ENCODE measurements at places on chromosomes 3 and 15.

- DNase-seq: no peak
Measured at GRCh38 chr15:47756872-47757271, 39.6 kb downstream of the SEMA6D start.

DNA sequence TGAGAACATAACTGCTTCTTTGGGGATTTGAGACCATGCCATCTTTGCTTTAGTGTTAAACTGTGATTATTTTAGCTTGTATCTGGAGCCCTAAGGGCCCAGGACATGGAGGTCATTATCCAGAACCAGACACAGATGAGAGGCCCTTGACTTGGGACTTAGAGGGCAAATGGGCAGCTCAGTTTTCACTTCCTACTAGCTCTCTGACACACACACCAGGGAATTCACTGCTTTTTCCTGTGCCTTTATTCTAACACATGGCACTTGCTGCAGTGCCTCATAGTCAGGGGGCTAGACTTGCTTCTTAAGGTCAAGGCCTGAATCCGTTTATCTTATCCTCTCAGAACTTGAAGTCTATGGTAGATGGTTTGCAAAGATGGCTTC lies 33.3 kb downstream of the AMOTL2 start:
- no peak for DNase-seq

DNA sequence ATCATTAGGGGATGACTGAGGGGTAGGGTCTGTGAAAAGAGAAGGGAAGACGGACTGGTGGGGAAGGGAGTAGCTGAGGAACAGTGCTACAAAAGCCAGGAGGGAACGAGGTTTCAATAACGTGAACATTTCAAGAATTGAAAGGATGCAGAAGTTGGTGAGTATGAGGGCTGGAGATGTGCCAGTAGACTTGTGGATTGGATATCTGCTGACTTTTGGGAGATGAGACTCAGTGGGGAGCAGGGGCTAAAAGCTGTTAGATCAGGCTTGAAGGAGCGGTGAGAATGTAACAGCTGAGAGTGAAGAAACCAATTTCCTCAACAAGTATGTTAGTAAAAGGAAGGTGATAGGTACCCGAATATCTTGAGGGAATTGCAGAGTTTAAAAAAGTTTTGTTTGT lies 65.2 kb downstream of the GTPBP8 start:
- DNase-seq: no peak

GRCh38 chr15:98954411-98954810 lies 53.2 kb downstream of the PGPEP1L start:
- no peak for DNase-seq

- no peak for DNase-seq
Measured at GRCh38 chr3:189260556-189261493, 89.1 kb downstream of the TPRG1 start.

GRCh38 chr15:67579164-67579563 lies 36.7 kb downstream of the MAP2K5 start:
- DNase-seq: no peak

- no peak for DNase-seq
Measured at GRCh38 chr3:52029053-52029452, 27.3 kb downstream of the DUSP7 start.
